ENCODE measurements at places on chromosomes 6 and 20.
A peak's percentile ranks its signal among the peaks of the same experiment; 100 is the strongest.

DNA sequence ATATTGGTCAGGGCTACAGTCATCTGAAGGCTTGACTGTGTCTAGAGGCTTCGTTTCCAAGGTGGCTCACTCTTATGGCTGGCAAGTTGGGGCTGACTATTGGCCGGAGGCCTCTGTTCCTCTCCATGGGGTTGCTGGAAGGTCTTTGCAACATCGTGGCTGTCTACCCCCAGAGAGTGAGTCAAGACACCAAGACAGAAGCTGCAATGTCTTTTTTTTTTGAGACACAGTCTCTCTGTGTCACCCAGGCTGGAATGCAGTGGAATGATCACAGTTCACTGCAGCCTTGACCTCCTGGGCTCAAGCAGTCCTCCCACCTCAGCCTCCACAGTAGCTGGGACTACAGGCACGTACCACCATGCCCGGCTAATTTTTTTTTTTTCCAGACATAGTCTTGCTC, 29.4 kb upstream of the KIF3B start:
- DNase-seq = no peak

- DNase-seq = no peak
These were observed 53.9 kb downstream of the ERMARD start for GRCh38 chr6:169805242-169805838.

GRCh38 chr20:56716806-56717205, 87.7 kb downstream of the TFAP2C start:
- no peak for DNase-seq

DNA sequence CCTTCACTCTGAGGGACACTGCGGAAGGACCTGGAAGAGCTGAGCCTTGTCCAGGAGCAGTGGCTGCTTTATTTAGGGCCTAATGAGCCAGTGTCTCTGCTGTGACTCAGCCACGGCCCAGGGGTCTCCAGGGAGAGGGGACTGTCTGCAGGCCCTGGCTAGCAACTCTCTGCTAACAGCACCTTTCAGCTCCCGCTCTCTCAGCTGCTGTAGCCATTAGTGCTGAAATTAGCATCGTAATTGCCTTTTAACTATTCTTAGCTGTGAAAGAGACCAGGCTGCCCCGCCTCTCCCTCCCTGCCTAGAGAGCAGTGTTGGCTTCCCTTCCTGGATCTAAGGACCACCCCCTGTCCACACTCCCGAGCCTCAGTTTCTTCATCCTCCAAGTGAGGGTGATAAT, 53.1 kb upstream of the SLC32A1 start:
- DNase-seq = no peak

GRCh38 chr6:121780325-121781321, 345.2 kb downstream of the GJA1 start:
- DNase-seq = no peak

- DNase-seq = no peak
These were observed 28.9 kb downstream of the UTRN start for GRCh38 chr6:144314003-144314485.

GRCh38 chr6:117676577-117677218, 1.4 kb downstream of the NUS1 start:
- no peak for DNase-seq

GRCh38 chr6:109879521-109879920, 98.6 kb upstream of the GPR6 start:
- no peak for DNase-seq

DNA sequence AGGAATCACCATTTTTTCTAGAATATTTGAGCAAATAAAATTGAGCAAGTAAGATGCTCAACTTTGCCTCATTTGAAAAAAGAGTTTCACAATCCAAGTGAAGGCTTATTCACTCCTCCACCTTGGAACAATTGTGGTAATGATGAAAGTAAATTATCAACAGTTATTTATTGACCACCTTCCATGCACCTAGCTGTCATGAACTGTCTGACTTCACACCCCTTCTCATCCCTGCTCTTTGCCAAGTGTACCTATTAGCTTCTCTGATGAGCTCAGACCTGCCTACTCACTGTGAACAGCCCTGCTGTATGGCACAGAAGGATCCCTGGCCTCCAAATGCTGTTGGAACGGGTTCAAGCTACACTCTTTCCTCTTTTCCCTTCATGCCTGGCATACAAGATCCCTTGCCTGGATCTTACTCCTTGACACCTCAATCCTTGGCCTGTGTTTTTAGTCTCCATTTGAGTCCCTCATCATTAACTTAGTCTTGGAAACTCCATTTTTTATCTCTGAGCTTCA, 99.0 kb upstream of the PREP start:
- DNase-seq = no peak

DNA sequence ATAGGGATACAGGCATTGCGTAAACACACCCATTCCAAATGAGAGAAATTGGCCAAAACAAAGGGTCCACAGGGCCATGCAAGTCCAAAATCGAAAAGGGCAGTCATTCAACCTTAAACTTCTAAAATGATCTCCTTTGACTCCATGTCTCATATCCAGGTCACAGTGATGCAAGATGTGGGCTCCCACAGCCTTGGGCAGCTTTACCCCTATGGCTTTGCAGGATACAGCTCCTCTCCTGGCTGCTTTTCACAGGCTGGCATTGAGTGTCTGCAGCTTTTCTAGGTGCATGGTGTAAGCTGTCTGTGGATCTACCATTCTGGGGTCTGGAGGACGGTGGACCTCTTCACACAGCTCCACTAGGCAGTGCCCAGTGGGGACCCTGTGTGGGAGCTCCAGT, 744.5 kb downstream of the QKI start:
- DNase-seq = no peak

GRCh38 chr20:2122936-2123335, 21.3 kb downstream of the STK35 start:
- DNase-seq = no peak

- DNase-seq = peak; percentile 22
These were observed 39.2 kb downstream of the SAMD3 start for GRCh38 chr6:130183271-130184222.

GRCh38 chr6:14172562-14172961, 55.0 kb downstream of the CD83 start:
- no peak for DNase-seq

GRCh38 chr6:134938896-134939295, 11.0 kb downstream of the ALDH8A1 start:
- DNase-seq = no peak

DNA sequence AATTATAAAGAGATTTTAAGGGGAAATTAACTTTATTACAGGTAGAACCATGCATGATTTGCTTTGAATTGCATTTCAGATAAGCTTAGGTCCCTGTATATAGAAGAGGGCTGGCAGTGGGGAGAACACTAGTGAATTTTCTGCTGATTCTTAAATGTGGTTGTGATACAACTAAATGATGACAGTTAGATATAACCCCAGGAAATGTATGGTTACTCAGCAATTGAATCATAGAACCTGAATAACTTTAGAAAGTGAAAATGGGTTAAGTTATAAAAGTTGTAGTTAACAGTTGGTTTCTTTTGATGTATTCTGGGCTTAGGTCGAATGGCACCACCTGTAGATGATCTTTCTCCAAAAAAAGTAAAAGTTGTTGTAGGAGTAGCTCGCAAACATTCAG, 70.1 kb downstream of the PHF3 start:
- no peak for DNase-seq

DNA sequence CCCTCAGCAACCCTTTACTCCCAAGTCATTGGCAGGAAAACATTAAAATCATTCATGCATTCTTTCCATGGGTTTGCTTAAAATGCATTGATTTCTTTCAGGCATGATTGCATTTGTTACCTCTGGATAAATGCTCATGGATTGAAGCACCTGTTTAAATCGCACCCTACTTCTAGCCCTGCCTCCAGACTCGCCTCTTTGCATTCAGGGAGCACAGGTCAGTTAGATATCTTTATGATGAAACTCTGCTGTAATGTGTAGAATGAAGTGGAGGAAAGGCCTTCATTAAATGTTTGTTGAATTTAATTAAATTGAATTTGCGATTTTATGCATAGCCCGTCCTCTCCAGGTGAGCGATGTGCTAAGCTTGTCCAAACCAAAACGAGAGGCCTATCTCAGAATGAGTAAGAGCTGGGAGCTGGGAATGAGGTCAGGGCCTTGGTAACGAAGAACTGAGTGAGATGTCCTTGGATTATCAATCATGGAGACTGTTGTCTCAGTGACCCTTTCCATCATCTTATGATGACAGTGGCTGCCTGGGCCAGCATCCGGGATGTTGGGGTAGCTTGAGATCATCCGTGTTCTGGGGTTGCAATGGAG, 210.1 kb downstream of the SYNDIG1 start:
- no peak for DNase-seq

GRCh38 chr20:58994390-58995159, 12.5 kb downstream of the CTSZ start:
- no peak for DNase-seq

DNA sequence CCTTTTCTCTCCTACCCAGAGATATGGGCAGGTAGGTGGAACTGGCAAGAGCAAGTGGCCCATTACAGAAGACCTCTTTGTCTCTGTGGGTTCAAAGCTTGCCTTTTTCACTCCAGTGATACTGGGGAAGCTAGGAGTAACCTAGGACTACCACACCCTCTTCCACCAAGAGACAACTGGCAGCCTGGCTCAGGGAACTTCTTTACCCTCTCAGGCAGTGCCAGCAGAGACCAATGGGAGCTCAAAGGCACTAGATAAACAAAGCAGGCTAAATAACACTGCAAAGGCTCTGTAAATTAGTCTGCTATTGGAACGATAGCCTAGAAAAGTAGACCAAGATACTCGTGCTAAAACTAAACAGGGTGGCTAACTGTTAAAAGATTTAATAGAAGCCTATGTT, 32.1 kb downstream of the ATRN start:
- DNase-seq = no peak

DNA sequence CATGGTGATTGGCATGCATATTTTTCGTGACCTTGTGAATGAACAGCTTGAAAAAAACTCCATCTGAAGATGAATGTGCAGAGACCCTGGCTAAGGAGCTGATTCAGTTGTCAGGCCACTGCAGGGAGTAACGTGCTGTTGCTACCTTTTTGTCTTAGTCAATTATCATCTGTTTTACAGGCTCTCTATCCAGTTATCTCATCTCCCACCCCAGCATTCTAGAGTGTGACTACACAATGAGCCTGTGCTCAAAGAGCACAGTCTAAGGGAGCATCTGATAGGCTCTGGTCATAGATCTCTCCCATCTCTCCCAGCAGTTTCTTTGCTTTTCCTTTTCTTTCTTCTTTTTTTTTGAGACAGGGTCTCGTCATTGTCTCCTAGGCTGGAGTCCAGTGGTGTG, 45.5 kb downstream of the NDRG3 start:
- no peak for DNase-seq

GRCh38 chr6:25427549-25427948, 148.4 kb downstream of the CARMIL1 start:
- no peak for DNase-seq
